ENCODE measurements at places on chromosomes 3 and 15.

- DNase-seq: peak; percentile 28
Measured at GRCh38 chr15:70672081-70672480, 91.3 kb downstream of the UACA start.

DNA sequence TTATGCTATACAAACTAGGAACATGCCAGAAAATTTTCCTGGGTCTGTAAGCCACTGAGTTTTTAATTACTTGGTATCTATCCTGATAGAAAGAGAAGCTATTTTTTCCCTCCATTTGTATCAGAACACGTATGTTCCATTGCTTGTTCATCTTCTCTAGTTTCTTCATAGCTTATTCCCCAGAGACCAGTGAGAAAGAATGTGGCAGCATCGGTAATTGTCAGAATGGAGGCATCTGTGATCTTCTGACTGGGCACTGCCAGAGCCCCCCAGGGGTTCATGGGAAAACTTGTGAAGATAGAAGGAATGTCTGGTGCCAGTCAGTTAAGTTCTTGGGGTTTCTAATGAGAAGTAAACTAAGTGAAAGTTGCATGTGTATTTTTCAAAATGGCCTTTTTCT, 720.2 kb upstream of the GOLIM4 start:
- no peak for DNase-seq

DNA sequence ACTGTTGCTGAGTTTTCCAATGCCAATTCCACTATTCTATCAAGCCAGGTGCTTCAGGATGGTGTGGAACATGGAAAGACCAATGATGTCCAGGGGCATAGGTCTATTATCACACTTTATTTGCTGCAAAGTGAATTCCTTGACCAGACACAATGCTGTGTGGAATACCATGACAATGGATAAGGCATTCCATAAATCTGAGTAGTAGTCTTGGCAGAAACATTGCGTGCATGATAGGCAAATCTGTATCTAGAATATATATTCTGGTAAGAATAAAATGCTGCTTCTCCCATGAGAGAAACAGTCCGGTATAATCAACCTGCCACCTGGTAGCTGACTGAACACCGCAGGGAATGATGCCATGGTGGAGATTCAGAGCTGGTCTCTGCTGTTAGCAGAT, 70.0 kb upstream of the ALDH1A3 start:
- DNase-seq: no peak

GRCh38 chr15:70321172-70321819, 223.6 kb upstream of the TLE3 start:
- no peak for DNase-seq

GRCh38 chr15:34297059-34297458, 40.5 kb downstream of the SLC12A6 start:
- peak; percentile 22 for DNase-seq

GRCh38 chr15:87213626-87214025, 1042.9 kb downstream of the NTRK3 start:
- peak; percentile 35 for DNase-seq

Data from fibroblast of skin of right biceps (primary cell).